ENCODE measurements at places on chromosomes 3 and 15. TPM values are rescaled to one million over a fixed set of nuclear protein-coding genes. Genes with fewer than 3 reads are reported as not detected.
A peak's percentile ranks its signal among the peaks of the same experiment; 100 is the strongest.

Gene TMEM266
- total RNA-seq, result 2.5 TPM

Gene ZNF662
- 9.6 TPM for total RNA-seq

Gene PDIA5
- 33.6 TPM for total RNA-seq

- H3K4me3 ChIP-seq, result no peak overlapping the region
- no peaks in the 10 kb centered on the region for H3K27me3 ChIP-seq
- no peaks in the 10 kb centered on the region for H3K36me3 ChIP-seq
- H3K4me1 ChIP-seq, result no peaks in the 10 kb centered on the region
- no peak overlapping the region for H3K27ac ChIP-seq
- DNase-seq, result no peak
Observed at GRCh38 chr15:36438499-36438898, 140.9 kb upstream of the CDIN1 start.

DNA sequence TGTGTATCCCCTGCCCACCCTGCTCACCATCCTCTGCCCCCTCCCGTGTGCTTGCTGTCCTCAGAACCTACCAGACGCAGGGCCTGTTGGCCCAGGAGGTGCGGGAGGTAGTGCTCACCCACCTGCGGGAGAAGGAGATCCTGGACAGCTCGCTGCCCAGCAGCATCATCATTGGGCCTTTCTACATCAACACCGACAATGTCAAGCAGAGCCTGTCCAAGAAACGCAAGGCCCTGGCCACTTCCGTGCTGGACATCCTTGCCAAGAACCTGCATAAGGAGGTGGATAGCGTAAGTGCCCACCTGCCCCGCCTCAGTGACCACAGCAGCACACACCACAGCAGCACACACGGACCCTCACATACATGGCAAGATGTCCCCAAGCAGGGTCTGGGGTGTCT lies 33.0 kb downstream of the DNAH1 start:
- H3K27ac ChIP-seq, result no peak overlapping the region
- no peaks in the 10 kb centered on the region for H3K4me1 ChIP-seq
- no peak overlapping the region for H3K4me3 ChIP-seq
- DNase-seq, result no peak
- no peaks in the 10 kb centered on the region for H3K27me3 ChIP-seq
- peaks cover 20% of the 10 kb centered on the region for H3K36me3 ChIP-seq

DNA sequence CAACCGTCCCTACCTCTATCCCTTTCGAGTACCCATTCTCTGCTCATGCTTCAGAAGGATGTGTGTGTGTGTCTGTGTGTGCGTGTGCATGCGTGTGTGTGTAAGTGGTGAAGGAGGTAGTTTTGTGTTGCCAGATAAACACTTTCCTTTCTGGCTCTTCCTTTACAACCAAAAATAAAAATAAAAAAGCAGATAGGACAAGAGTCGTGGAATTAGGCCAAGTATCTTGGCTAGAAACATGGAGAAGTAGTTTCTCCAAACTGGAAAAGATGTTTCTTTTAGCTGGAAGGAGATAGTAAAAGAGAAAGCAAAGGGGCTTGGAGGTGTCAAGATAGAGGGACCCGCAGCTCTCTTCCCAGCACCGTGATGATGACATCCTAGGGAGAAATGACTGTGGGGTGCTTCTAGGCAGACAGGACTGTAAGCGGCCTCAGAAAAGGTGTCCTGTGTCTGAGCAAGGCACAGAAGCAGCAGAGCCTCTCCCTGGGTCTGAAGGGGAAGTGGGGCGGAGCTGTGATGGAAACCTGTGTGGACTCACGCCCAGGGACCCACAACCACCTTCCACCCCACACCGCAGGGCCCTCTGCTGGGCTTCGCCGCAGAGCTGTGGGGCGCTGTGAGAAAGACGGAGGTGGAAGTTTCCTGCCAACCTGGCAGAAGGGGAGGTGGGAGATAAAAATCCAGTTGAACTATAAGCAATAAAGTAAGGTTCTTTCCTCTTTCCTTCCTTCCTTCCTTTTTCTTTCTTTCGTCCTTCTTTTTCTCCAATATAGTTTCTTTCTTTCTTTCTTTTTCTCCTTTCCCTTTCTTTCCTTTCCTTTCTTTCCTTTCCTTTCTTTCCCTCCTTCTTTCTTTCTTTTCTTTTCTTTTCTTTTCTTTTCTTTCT lies 35.3 kb downstream of the MUC20 start:
- H3K27me3 ChIP-seq, result peaks cover 22% of the 10 kb centered on the region
- DNase-seq, result no peak
- no peaks in the 10 kb centered on the region for H3K4me1 ChIP-seq
- no peaks in the 10 kb centered on the region for H3K36me3 ChIP-seq
- no peak overlapping the region for H3K4me3 ChIP-seq

DNA sequence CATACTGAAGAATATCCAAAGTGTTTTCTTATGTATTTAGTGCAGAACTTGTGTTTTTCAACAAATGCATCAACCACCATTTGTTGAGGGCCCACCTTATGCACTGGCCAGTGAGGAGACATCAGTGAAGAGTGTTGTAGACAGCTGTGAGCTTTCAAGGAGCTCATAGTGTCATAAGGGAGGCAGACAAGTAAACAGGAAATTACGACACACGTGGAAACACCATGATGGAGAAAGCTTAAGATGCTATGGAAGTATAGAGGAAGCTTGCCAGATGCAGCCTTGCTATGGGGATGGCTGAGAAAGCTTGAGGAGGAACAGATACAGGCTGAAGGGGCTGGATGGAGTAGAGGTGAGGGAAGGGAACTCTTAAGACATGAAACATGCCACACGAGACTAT lies 50.8 kb upstream of the PSMD6 start:
- no peaks in the 10 kb centered on the region for H3K36me3 ChIP-seq
- no peak for DNase-seq
- H3K4me1 ChIP-seq, result no peaks in the 10 kb centered on the region
- no peak overlapping the region for H3K27ac ChIP-seq
- H3K27me3 ChIP-seq, result no peaks in the 10 kb centered on the region

DNA sequence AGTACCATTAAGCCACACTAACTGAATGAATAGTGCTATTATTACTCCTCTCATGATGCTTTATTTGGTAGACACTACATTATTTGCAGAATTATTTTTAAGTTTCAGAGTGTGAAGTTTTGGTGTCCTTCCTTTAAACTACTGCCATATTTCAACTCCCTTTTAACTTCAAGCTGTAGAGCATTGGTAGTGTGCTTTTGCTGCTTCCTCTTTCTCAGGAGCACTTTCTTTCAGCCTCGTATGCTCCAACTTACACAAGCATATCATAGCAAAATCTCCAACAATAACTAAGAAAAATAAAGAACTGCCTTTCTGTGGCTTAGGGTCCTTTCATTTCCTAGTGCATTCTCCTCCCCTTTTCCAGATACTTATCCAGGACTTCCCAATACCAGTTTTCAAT lies 476.4 kb upstream of the AGTR1 start:
- DNase-seq, result no peak
- no peaks in the 10 kb centered on the region for H3K4me1 ChIP-seq
- H3K4me3 ChIP-seq, result no peak overlapping the region

GRCh38 chr15:97144377-97144711 lies 813.8 kb downstream of the NR2F2 start:
- H3K36me3 ChIP-seq, result no peaks in the 10 kb centered on the region
- no peak overlapping the region for H3K4me3 ChIP-seq
- no peaks in the 10 kb centered on the region for H3K27me3 ChIP-seq
- no peak for DNase-seq

GRCh38 chr3:178182337-178182779 lies 353.9 kb upstream of the KCNMB2 start:
- H3K36me3 ChIP-seq, result no peaks in the 10 kb centered on the region
- H3K27ac ChIP-seq, result no peak overlapping the region
- no peaks in the 10 kb centered on the region for H3K4me1 ChIP-seq
- DNase-seq, result no peak
- no peak overlapping the region for H3K4me3 ChIP-seq
- no peaks in the 10 kb centered on the region for H3K27me3 ChIP-seq

- peaks cover 55% of the 10 kb centered on the region for H3K4me1 ChIP-seq
- H3K27ac ChIP-seq, result no peak overlapping the region
- no peaks in the 10 kb centered on the region for H3K36me3 ChIP-seq
- H3K4me3 ChIP-seq, result no peak overlapping the region
Observed at GRCh38 chr15:67110958-67111864, 45.8 kb downstream of the SMAD3 start.

DNA sequence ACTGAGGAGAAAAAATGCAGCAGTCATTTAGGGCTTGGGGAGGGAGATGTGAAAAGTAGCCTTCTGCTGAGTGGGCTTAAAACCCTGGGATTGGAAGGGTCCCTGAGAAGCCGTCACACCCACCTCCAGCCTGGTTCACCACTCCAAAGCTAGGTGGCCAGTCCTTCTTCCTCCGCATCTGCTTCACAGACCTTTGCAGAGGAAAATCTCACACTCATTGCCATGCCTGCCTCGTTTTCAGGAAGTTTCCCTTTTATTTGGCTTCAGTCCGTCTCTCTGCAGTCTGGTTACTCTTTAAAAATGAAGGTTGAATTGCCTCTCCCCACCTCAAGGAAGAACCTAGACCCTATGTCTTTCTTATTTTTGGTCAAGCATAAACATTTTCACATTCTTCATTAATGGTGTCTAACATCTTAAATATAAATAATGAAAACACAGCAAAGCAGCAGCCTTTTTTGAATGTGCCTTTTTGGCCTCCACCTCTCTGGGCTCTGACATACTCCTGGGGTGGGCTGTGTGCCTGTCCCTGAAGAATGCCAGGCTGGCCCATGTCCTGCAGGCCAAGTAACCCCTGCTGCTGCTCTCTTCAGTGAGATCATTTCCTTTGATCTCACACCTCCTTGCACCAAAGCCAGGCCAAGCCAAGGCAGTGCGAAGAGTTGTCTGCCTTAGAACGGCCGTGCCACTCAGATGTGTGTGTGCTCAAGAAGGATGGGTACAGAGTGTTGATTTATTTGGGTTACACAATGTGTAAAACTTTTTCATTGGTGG lies 11.0 kb downstream of the MRAS start:
- peaks cover 7% of the 10 kb centered on the region for H3K36me3 ChIP-seq
- H3K27ac ChIP-seq, result no peak overlapping the region
- DNase-seq, result no peak
- no peak overlapping the region for H3K4me3 ChIP-seq
- no peaks in the 10 kb centered on the region for H3K4me1 ChIP-seq
- no peaks in the 10 kb centered on the region for H3K27me3 ChIP-seq

DNA sequence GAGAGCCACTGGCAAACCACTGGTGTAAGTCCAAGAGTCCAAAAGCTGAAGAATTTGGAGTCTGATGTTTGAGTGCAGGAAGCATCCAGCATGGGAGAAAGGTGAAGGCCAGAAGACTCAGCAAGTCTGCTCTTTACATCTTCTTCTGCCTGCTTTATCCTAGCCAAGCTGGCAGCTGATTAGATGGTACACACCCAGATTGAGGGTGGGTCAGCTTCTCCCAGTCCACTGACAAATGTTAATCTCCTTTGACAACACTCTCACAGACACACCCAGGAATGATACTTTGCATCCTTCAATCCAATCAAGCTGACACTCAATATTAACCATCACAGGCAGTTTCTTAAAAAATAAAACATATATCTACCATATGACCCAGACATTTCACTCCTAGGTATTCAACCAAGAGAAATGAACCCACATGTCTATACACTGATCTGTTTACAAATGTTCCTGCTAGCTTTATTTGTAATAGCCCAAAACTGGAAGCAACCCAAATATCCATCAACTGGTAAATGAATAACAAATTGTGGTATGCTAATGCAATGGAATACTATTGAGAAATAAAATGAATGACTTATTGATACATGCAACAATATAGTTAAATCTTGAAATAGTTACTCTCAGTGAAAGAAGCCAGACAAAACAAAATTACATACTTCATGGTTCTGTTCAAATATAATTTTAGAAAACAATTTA lies 373.8 kb downstream of the ZNF385D start:
- no peak overlapping the region for H3K4me3 ChIP-seq
- H3K4me1 ChIP-seq, result no peaks in the 10 kb centered on the region
- H3K27ac ChIP-seq, result no peak overlapping the region
- no peak for DNase-seq
- no peaks in the 10 kb centered on the region for H3K27me3 ChIP-seq

DNA sequence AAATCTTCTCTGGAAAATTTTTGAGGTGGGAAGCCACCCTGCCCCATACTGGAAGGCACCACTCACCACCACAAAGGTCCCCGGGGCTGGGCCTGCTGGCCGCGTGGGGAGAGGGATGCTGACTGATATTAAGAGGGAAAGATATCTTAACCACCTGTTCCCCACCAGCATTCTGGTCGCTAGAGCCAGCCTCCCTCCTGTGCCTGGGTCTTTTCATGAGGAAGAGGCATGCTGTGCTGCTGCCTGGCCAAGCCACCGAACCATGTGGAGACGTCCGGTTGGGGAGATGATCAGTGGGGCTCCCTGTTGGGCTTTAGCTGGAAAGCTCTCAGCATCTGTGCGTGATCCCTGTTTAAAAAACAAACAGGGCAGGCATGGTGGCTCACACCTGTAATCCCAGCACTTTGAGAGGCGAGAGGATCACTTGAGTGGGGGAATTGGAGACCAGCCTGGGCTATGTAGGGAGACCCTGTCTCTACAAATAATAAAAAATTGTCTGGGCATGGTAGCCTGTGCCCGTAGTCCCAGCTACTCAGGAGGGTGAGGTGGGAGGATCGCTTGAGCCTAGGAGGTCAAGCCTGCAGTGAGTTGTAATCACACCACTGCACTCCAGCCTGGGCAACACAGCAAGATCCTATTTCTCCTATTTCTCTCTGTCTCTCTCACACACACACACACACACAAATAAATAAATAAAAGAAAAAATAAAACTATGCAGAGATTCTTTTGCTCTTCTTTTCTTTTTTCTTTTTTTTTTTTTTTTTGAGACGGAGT lies 1.0 kb downstream of the KLHL18 start:
- peak overlapping the region; percentile 96 for H3K27ac ChIP-seq
- H3K36me3 ChIP-seq, result peaks cover 15% of the 10 kb centered on the region
- DNase-seq, result no peak
- no peaks in the 10 kb centered on the region for H3K27me3 ChIP-seq
- peak overlapping the region; percentile 81 for H3K4me3 ChIP-seq
- peaks cover 23% of the 10 kb centered on the region for H3K4me1 ChIP-seq

DNA sequence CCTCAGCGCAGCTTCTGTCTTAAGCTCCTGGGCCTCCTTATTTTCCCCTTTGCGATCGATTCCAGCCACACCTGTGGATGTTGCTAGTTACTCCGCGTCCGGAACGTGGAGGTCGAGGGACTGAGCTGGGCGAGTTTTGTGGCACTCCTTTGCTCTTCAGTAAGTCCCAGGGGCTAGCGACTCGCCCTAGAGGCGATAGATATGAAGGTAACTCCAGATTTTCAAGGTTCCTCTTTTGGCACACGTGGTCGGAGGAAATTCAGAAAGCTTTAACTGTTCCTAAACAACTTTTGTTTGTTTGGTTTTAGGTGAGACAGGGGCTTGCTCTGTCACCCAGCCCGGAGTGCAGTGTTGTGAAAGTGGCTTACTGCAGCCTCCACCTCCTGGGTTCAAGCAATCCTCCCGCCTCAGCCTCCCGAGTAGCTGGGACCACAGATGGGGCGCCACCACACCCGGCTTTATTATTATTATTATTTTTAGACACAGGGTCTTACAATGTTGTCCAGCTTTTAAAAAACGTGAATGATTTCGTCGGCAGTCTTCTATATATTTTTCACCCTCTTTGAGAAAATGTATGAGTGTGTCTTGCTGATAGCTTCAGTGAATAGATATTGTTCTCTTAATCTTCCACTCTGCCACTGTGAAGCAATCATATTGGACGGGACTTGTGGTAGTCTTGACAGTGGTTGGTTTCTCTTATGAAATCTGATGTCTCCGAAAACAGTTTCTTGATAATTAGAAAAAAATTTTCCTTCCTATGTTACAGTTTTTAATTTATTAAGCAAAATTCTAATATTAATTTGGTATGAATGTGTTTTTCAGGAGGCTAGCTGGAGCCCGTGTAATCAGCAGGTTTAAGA lies 785 bp downstream of the MFSD1 start:
- H3K27ac ChIP-seq, result peak overlapping the region; percentile 88
- H3K27me3 ChIP-seq, result no peaks in the 10 kb centered on the region
- DNase-seq, result no peak
- peak overlapping the region; percentile 92 for H3K4me3 ChIP-seq
- H3K36me3 ChIP-seq, result peaks cover 22% of the 10 kb centered on the region
- H3K4me1 ChIP-seq, result peaks cover 14% of the 10 kb centered on the region

- no peaks in the 10 kb centered on the region for H3K27me3 ChIP-seq
- no peak overlapping the region for H3K27ac ChIP-seq
Observed at GRCh38 chr15:38438031-38438986, 15.6 kb upstream of the FAM98B start.

All from upper lobe of right lung (tissue), 1 donor.